ENCODE measurements at places on chromosomes 3 and 15.
A peak's percentile ranks its signal among the peaks of the same experiment; 100 is the strongest.

- DNase-seq, result no peak
Observed at GRCh38 chr3:72846166-72846565, 2.1 kb downstream of the SHQ1 start.

DNA sequence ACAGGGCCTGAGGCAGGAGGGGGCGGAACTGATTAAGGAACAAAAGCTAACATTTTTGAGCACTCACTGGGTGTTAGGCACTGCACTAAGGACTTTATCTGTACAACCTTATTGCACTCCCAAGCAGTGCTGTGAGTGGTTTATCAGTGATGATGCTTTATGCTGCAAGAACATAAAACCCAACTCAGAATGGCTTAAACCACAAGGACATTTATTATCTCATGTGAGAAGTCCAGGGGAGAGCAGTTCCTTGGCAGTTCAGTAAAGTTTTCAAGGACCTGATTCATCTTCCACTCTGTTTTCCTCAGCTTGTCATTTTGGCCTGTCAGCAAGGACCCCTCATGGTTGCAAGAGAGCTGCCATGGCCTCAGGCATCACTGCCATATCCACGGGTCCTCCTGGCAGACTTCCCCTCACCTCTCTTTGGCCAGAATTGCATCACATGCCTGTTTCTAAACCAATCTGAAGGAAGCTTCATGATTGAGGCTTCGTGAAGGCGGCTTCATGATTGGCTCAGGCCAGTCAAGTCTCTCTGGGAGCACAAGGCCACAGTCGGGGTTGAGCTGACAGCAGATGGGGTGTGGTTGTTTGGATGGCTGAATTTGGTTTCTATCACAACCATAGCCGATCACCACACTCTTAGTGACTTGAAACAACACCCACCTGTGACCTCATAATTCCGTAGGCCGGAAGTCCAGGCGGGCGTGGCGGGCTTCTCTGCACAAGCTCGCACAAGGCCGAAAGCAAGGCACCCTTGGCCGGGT lies 15.8 kb downstream of the EFCC1 start:
- no peak for DNase-seq

DNA sequence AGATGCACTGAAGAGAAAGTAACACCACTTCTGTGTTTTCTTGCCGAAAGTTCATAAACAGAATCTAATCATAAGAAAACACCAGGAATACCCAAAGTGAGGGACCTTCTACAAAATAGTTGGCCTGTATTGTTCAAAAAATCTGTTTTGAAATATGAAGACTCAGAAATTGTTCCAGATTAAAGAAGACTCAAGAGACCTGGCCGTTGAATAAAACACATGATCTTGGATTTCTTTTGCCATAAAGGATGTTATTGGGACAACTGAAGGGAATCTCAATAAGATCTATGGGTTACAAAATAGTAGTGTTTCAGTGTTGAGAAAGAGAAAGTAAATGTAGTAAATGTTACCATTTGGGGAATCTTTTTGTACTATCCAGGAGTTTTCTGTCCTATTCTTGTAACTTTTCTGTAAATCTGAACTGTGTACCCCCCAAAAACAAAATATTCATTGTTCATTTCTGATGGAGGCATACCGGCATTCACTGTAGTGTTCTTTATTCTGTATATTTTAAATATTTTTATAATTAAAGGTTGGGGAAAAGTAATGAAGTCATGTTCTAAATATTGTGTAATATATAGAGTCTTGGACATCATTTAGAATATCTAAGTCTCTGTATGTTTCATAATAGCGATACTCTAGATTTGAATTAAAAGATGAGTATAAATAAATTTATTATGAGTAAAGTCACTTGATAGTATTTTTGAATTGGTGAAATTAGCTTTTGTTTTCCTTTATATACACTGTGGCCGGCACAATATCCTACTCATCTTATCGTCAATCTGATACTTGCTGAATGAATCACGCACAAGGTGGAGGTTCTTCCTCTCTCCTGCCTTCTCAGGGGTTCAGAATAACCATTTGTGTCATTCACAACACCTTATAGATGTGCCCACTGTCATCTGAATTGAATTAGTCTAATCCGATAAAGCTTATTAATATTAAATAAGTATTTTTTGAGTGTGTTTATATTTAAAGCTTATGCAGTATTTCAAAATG lies 66.7 kb downstream of the TRAK1 start:
- no peak for DNase-seq

DNA sequence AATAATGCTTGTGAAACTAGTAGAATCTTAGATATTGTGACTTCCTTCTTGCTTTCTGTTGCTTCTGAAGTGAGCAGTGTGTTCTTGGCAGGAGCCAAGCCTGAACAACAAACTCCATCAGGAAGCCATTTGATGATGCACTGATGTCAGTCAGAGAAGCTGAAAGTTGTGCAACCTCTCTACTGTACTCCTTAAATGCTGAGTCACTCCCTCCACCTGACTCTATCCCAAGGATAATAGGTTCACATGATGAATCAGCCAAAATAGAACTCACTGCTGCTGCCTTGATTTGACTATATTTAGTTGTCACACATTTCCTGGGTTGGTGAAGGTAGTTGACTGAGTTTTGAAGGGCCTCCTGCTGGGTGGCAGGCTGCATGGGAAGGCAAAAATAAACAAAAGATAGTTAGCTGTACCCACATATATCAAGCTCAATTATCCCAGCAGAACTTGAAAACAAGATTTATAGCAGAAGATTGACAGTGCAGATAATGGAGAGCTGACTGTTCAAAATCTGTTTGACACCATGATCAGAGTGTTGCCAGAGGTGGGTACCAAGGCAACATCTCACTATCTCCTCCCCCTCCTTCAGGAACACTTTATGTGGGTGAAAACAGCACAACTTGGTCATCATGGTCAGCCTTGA lies 328.4 kb upstream of the DPH6 start:
- DNase-seq, result peak; percentile 88

DNA sequence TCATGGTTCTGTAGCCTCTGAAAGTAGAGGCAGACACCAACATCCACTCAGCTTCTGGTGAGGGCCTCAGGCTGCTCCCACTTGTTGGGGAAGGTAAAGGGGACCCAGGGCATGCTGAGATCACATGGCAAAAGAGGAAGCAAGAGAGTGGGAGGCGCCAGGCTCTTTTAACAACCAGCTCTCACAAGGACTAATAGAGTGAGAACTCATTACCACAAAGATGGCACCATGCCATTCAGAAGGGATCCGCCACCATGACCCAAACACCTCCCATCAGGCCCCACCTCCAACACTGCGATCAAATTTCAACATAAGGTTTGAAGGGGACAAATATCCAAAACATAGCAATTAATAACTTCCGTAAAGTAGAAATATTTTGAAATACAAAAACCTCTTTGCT lies 192.3 kb downstream of the OCA2 start:
- DNase-seq, result no peak

DNA sequence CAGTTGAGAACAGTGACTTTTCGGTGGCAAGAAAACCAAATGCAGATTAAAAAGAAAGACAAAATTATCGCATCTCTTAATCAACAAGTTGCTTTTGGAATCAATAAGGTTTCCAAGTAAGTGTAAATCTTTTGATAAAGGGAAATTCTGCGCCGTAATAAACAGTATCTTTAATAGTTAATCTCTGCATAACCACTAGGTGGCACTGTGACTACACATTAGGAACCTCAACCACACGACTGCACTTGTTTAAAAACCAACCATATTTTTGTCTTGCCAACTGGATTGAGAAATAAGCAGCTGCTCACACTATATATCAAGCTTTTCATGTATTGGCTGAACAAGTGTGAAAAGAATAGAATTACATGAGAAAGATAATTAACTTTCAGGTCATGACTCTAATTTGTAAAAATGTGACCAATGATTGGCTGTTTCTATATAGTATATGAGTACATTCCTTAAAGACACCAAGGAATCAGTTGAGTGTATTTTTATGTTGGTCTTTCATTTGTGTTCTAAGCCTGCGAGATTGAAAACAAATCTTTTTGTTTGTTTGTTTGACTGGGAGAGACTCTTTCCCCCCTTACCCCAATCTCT lies 72.7 kb downstream of the DZIP3 start:
- peak; percentile 76 for DNase-seq

- no peak for DNase-seq
Observed at GRCh38 chr3:171875923-171876412, 32.8 kb downstream of the TMEM212 start.

GRCh38 chr15:95902606-95903005 lies 427.9 kb upstream of the NR2F2 start:
- DNase-seq, result no peak

DNA sequence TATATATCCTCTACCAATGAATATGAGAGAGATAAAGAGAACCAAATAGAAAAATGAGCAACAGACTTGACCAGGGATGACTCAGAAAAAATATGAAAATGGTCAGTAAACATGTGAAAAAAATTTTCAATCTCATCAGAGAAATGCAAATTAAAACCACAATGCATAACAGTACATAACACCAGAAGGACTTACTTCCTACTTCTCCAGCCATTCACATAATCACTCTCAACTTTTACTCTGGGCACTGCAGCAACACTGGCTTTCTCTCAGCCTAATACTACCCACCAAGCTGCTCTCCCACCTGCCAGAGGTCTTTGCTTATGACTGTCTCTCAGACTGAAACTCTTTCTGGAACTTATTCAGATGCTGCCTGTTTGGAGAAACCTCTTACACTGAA lies 49.4 kb downstream of the DPH6 start:
- peak; percentile 26 for DNase-seq

GRCh38 chr3:134179508-134179907 lies 71.2 kb downstream of the RYK start:
- no peak for DNase-seq

DNA sequence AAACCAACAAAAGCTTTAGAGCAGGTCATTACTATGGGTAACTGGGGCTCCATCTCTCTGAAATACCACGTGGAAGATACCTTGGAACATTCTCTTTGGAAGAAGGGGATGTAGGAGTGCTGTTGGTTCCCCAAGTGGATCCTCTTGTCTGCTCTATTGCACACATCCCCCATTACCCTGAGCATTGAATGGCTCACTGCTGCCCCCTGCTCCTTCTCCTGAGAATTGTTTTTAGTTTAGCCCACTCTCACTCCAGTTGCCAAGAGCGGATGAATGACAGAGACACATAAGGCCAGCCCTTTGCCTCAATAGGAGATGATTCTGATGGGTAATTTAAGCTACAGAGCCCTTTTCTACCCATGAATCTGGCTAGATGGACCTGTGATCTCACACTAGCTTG lies 135.6 kb upstream of the SUCLG2 start:
- DNase-seq, result peak; percentile 70

GRCh38 chr3:190739641-190740185 lies 122.8 kb downstream of the GMNC start:
- DNase-seq, result peak; percentile 7

GRCh38 chr3:11236588-11237461 lies 35.4 kb upstream of the ATG7 start:
- DNase-seq, result peak; percentile 42

- no peak for DNase-seq
Observed at GRCh38 chr3:170734735-170735065, 135.3 kb downstream of the RPL22L1 start.

DNA sequence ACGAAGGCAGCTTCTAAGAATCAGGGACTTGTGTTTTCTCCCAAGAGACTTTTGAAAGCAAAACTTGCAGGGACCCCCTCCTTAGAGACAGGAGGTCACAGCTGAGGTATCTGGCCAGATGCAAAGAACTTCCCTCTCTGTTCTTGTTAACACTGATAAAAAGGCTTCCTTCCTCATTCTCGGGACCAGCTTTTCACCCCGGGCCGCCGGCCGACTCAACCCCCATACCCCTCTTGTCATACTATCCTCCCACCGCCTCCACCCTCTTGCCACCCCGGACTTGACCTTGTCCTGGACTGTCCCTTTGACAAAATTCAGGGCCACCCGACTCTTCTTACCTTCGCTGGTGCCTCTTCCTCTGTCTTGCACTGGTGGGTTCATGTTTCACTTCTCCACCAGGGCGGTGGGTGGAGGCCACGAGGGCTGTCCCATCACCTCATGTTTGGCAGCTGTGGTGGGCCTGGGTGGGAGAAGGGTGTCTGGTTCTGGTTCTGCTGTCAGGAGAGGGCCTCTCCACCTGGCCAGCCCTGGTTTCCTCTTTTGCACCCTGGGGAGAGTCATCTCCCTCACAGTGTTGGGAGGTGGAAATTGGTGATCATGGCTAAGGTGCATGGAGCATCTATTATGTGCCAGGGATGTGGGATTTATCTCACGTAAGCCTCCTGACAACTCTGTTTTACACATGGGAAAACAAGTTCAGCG lies 32.5 kb downstream of the BHLHE40 start:
- DNase-seq, result no peak

GRCh38 chr3:4850928-4851265 lies 128.3 kb upstream of the BHLHE40 start:
- DNase-seq, result no peak

- DNase-seq, result no peak
Observed at GRCh38 chr3:127108796-127109195, 84.1 kb upstream of the PRR23E start.

DNA sequence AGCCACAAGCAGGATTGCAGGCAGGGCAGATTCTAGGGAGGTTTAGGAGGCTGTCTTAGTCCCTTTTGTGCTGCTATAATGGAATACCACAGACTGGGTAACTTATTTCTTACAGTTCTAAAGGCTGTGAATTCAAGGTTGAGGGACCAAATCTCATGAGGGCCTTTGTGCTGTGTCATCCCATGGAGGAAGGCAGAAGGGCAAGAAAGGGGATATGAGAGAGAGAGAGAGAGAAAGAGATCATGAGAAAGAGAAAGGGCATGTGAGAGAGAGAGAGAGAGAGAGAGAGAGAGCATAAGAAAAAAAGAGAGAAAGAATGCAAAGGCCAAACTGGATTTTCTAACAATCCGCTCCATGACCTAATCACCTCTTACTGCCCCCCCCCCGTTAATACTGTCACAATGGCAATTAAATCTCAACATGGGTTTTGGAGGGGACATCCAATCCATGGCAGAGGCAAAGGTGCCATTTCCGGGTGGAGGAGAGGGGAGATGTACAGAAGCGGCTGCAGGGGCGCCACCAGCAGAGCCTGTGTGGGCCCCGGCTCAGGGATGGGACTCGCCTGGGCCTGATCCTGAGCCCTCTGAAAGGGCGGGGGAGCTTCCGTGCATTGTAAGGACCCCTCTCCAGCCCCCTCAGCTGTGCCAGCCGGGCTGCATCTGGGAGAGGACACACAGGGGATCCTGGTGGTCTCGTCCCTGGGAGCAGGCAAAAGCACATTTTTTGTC lies 20.5 kb downstream of the MRPS11 start:
- DNase-seq, result no peak

DNA sequence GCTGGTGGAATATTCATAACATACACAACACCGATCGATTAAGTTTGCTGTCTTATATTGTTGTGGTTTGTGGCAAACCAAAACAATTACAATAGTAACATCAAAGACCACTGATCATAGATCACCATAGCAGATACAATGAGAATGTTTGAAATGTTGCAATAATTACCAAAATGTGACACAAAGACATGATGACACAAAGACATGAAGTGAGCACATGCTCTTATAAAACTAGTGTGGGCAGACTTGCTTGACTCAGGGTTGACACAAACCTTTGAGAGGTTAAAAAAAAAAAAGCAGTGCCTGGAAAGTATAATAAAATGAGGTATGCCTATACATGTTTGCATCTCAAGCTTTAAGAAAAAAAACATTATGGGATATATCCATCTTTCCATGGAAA lies 130.3 kb downstream of the NR1I2 start:
- no peak for DNase-seq

GRCh38 chr3:99713440-99713839 lies 75.0 kb downstream of the COL8A1 start:
- DNase-seq, result no peak

GRCh38 chr15:25767356-25768151 lies 95.6 kb downstream of the ATP10A start:
- DNase-seq, result no peak

Measured in LHCN-M2 (cell line).